ENCODE measurements at places on chromosomes 7 and 10.

GRCh38 chr7:74606101-74606908 lies 51.2 kb upstream of the GTF2I start:
- peak; percentile 24 for DNase-seq

GRCh38 chr7:151728746-151729145 lies 148.2 kb downstream of the PRKAG2 start:
- DNase-seq: no peak

DNA sequence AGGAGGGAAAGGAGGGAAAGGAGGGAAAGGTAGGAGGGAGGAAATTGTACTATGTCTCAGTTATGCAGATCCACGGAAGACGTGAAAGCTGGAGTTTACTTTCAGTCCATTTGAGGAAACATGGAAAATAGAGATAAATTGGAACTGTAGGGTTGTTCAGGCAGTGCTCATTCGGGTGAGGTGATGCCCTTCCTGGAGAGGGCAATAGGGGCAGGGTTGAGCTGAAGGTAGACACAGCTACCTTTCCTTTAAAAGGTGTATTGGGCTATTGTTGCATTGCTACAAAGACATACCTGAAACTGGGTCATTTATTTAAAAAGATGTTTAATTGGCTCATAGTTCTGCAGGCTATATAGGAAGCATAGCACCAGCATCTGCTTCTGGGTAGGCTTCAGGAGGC lies 116.9 kb upstream of the PLXDC2 start:
- no peak for DNase-seq

GRCh38 chr10:3045471-3046209 lies 21.7 kb upstream of the PFKP start:
- no peak for DNase-seq

- DNase-seq: no peak
These were observed 13.6 kb upstream of the FOXK1 start for GRCh38 chr7:4668510-4668847.

- no peak for DNase-seq
These were observed 144.2 kb downstream of the SPAG6 start for GRCh38 chr10:22489467-22489866.

- DNase-seq: no peak
These were observed 2.3 kb downstream of the DENND2A start for GRCh38 chr7:140638173-140638791.

GRCh38 chr10:94803307-94803706 lies 40.8 kb downstream of the CYP2C19 start:
- no peak for DNase-seq

DNA sequence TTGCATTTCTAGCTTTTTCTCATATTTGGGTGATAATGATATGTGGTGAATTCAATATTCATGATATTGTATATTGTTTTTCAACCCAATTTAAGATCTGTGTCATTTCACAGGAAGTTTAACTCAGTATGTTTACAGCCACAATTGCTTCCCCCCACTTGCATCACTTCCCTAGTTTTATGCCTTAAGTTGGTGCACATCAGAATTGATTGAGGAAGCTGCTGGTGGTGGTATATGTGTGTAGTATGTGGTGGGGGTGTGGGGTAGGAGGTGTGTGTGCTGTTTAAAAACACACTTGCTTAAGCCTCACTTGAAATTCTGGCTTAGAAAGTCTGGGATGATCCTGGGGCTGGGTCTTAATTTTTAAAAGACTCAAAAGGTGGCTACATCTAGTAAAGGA lies 245.1 kb upstream of the AOAH start:
- DNase-seq: no peak

DNA sequence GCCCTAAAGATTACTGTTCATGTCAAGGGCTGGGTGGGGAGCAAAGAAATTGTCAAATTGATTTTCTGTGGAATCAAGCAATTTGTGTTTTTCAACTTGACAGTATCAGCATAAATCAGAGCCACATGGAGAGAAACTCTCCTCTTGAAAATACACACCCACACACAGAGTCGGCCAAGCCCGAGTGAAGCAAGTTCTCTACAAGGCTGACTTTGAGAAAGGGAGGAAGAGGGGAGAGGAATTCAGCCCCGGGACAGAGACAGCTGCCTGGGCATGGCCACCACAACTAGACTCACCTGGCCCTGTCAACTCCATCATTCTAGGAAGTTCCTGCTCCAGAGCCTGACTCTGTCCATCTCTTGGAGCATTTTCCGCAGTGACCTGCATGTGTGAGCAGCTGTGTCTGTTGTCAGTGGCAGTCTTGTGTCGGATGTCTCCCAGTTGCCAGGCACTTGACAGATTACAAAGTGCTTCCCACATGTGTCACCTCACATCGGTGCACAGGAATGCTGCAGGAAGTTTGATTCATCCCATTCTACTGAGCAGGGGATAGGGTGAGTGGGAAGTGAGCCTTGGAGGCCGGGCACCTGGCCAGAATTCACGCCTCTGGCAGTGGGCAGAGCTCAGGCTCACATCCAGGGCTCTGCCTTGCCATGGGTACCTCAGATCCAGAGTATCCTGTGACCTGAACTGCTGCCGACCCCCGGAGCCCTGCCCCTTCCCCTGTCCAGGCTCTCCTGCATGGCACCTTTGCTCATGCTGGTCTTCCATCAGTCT lies 37.9 kb downstream of the ADAM12 start:
- no peak for DNase-seq

DNA sequence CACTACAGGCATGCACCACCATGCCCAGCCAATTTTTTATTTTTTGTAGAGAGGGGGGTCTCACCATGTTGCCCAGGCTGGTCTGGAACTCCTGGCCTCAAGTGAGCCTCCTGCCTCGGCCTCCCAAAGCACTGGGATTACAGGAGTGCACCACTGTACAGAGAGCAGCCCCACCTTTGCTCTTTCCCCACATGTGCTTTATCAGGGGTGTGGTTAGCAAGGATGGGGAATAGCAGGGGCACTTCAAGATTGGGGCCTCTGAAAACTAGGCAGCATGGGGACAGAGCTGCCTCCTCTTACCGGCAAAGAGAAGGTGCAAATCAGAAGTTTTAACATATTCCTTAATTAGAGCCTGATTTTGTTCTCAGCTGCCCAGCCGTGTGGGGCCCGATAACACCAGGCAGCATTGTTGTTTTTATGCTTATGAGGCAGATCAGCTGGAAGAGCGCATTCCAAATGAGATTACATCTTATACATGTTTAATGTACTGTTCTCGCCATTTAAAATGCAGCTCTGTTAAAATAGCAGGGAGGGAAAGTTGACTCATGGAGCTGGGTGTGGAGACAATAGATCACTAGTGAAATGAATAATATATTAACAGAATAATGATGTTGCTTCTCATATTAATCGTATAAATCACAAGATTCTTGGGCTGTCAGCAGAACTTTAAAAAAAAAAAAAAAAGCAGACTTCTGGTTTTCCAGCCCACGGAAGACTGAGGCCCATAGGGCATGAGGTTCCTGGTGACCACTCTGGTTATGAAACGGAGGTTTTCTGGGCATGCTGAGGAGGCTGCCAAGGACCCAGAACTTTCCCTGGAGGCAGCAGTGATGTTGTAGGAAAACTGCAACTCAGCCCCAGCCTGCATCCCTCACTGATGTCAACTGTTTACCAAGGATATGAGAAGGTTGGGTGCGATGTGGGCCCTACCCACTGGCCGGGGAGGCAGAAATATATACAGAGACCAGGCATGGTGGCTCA lies 62.5 kb downstream of the TMEM130 start:
- DNase-seq: no peak

DNA sequence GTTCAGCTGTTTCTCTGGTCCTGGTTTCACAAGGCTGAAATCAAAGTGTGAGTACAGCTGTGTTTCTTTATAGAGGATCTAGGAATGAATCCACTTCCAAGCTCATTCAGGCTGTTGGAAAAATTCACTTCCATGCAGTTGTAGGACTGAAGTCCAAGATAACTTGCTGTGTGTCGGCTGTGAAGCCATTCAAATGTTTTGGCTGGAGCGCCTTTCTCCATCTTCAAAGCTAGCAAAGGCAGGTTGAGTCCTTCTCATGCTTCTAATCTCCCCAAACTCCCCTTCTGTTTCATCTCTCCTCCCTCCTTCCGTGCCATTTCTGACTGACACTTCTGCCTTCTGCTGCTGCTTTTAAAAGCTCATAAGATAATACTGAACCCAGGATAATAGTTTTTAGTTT lies 1195.4 kb upstream of the LRRN3 start:
- no peak for DNase-seq

DNA sequence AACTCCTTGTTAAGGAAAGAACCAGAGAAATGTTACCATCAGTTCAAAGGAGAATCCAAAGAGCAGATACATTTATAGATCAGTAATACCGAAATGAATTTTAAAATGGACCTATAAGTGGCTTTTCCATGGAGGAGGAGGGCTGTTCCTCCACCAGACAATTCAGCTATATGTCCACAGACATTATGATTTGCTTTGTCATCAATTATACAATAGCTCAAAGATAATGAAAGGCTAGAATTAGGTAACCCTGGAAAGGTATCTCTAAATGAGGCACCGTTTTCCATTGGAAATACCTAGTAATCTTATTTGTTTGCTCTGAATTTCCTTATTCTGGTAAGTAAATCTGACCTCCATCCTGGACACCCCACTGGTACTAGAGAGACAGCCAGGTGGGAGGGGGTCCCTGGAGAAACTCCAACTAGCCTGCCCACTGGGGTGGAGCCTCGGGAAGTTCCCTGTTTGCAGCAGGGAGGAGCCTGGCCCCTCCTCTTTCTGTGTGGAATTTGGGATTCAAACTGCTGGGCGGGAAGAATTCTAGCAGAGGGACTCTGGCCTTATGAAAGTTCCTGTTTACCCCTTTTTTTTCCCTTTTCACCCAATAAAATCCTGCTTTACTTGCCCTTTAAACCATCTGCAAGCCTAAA lies 218.0 kb downstream of the PHF14 start:
- no peak for DNase-seq

- no peak for DNase-seq
These were observed 140.7 kb downstream of the DYNC2I1 start for GRCh38 chr7:158997110-158997453.

- DNase-seq: no peak
These were observed 112.7 kb downstream of the CDH23 start for GRCh38 chr10:71509444-71509843.

GRCh38 chr7:154388412-154388811 lies 336.2 kb downstream of the DPP6 start:
- DNase-seq: no peak

DNA sequence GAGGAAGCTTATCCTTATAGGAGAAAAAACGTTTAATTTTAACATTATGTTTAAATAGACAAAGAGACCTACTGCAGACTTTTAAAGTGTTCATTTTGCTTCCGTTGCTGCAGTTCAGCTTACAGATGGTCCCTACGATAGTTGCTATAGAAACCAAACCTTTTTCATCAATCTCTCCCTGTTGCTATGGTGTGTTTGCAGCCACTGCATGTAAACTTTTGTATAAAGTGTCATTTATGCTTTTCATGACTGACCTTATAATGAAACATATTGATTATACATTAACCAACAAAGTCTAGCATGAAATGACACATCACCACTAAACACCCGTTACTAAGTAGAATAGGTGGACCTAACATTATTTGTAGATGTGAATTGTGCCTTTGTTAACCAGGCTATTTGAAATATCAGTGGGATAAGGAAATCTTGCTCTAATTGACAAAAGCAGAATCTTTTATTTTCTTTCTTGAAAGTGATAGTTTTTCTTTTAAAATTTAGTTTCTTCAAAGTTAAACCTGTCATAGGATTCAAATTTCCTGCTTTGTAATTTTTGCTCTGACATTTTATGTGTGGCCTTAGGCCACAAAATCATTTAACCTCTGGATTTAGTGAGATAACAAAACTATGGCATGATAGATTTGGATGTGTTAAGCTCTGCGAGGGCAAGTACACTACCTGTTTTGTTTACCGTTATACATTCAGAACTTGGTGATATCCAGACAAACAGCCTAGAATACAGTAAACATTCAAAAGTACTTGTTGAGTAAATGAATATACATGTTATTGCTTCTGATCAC lies 64.0 kb downstream of the CACNB2 start:
- DNase-seq: no peak

GRCh38 chr10:2893991-2894390 lies 173.4 kb upstream of the PFKP start:
- no peak for DNase-seq
